ENCODE measurements at places on chromosomes 7 and 10.

- DNase-seq, result no peak
Measured at GRCh38 chr10:27527666-27528295, 23.7 kb downstream of the RAB18 start.

DNA sequence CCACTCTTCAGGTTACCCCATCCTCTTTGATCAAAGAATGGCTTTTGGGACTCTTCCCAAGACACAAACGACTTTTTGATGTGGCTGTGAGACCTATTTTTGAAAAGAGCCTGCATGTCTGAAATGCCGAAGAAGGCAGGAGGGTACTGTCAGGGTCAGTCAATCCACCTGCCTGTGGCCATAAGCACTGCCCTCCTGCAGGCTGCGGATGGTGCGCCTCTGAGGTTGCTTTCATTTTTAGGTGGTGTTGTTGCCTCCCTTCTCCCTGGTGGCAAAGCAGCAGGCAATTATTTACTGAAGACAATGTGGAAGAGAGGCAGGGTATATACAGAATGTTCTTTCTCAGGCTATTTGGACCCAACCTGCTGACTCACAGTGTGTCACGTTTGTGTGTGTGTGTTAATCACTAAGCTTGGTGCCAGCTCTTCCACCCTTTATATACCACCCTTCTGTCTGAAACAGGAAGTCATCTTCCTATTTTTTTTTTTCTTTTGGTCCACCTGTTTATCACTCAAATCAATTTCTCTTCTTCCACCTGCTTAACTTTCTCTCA lies 1421.2 kb upstream of the CELF2 start:
- no peak for DNase-seq

GRCh38 chr7:152076324-152076821 lies 50.9 kb downstream of the GALNT11 start:
- no peak for DNase-seq

DNA sequence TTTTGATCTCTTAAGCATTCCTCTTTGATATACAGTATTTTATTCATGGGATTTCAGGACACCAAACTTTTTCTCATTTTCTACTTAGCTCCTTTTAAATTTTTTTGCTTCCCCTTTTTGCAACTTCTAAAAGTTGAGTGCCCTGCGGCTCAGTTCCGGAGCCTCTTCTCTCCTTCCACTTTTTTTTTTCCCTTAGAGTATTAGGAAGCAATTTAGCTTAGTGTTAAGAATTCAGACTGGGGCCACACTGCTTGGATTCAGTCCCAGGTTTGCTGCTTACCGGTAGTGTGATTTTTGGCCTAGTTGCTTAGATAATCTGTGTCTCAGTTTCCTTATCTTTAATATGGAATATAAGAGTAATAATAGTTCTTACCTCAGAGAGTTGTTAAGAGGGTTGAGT lies 3.4 kb downstream of the STAM start:
- DNase-seq, result no peak

DNA sequence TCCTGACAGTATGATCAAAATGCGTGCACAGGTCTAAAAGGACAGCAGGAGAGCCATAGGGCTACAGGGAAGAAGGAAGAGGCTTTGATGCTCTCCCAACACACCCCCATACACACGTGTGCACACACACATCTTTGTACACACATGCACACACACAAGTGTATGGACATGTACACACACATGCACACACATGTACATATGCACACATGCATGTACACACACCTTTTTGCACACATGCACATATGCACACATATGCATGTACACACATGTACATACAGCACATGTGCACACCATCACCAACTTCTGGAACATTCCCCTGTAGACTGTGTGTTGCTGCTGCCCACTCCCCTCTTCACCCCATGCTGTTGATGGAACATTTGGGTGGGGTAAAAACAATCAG lies 255.6 kb upstream of the CTBP2 start:
- no peak for DNase-seq

- DNase-seq, result no peak
Measured at GRCh38 chr10:89522463-89522862, 12.9 kb downstream of the SLC16A12 start.

DNA sequence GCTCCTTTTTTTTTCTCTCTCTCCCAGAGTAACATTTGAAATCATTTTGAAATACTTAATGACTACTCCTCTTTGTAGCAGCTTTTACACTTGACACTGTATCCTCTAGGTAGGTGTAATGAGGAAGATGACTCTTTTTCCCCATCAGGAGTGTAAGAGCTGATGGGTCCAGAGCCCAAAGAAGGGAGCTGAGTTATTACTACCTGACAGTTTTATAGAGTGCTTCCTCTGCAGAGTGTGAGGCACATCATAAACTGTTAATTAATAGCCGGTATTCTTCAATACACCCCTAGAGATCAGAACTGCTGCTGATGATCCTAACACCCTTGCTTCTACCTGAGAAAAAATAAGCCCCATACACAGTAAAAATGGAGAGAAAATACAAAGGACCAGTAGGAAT lies 279.8 kb upstream of the SEMA3A start:
- no peak for DNase-seq

DNA sequence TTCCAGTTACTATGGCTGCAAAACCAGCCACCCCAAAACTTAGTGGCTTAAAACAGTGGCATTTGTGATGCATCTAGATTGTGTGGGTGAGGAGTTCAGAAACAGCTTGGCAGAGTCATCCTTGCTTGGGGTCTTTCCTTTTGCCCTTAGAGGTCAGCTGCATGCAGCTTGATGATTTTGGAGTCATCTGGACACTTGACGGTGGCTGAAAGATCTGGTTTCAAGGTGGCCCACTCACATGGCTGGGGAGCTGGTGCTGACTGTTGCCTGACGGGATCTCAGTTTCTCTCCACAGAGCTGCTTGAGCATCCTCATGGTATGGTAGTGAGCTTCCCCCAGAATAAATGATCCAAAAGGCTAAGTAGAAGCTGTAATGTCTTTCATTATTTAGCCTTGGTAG lies 191.3 kb upstream of the GALNT17 start:
- DNase-seq, result no peak

GRCh38 chr7:46663025-46663424 lies 742.0 kb upstream of the IGFBP3 start:
- DNase-seq, result no peak

DNA sequence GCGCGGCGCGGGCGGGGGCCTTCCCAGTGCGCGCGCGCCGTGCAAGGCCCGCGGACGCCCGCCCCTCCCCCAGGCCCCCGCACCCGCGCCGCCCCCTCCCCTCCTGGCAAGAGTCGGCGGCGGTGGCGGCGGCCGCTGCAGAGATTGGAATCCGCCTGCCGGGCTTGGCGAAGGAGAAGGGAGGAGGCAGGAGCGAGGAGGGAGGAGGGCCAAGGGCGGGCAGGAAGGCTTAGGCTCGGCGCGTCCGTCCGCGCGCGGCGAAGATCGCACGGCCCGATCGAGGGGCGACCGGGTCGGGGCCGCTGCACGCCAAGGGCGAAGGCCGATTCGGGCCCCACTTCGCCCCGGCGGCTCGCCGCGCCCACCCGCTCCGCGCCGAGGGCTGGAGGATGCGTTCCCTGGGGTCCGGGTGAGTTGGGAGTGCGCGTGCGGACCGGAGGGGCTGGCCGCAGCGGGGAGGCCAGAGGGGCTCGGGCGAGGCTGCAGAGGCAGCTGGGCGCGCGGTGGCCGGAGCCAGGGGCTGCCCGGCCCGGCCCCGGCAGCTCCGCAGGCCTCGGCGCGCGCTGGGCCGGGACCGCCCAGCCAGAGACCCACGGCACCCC lies at the start of gene BMPR1A:
TSS of gene BMPR1A (plus strand) at position 109 of the 602 bp plus-strand sequence. CDS start 119,400 bp downstream, outside the sequence.
- DNase-seq, result peak; percentile 74

GRCh38 chr10:82908751-82909150 lies 1033.8 kb downstream of the NRG3 start:
- DNase-seq, result no peak

- DNase-seq, result no peak
Measured at GRCh38 chr10:132469197-132469884, 68.2 kb upstream of the INPP5A start.

GRCh38 chr7:131797841-131798240 lies 241.4 kb upstream of the PODXL start:
- no peak for DNase-seq

GRCh38 chr10:68253346-68253745 lies 21.4 kb upstream of the ATOH7 start:
- no peak for DNase-seq

GRCh38 chr7:65809259-65809981 lies 63.5 kb upstream of the VKORC1L1 start:
- no peak for DNase-seq

GRCh38 chr7:32888505-32888904 lies 3.1 kb downstream of the KBTBD2 start:
- no peak for DNase-seq

GRCh38 chr7:50274361-50274760 lies 30.2 kb upstream of the IKZF1 start:
- no peak for DNase-seq

GRCh38 chr10:59366290-59366689 lies 3.9 kb upstream of the FAM13C start:
- DNase-seq, result no peak

GRCh38 chr7:295155-296154 lies 5.5 kb downstream of the FOXL3 start:
- no peak for DNase-seq

GRCh38 chr7:108028111-108028510 lies 25.1 kb upstream of the LAMB1 start:
- no peak for DNase-seq

DNA sequence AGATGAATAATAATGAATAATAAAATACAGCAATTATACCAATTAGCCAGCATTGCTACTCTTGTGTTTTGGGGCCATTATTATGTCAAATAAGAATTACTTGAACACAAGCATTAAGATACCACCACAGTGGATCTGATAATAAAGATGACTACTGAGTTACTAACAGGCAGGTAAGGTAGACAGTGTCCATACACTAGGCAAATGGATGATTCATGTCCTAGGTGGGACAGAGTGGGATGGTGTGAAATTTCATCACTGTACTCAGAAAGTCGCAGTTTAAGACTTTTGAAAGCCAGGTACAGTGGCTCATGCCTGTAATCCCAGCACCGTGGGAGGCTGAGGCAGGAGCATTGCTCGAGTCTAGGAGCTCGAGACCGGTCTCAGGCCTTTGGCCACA lies 8.7 kb upstream of the UNC5B start:
- no peak for DNase-seq

GRCh38 chr10:69692891-69693290 lies 62.8 kb downstream of the FAM241B start:
- no peak for DNase-seq

GRCh38 chr10:49165821-49166483 lies 22.2 kb downstream of the TMEM273 start:
- DNase-seq, result no peak

GRCh38 chr7:2641406-2642393 lies 9.9 kb downstream of the TTYH3 start:
- peak; percentile 97 for DNase-seq

DNA sequence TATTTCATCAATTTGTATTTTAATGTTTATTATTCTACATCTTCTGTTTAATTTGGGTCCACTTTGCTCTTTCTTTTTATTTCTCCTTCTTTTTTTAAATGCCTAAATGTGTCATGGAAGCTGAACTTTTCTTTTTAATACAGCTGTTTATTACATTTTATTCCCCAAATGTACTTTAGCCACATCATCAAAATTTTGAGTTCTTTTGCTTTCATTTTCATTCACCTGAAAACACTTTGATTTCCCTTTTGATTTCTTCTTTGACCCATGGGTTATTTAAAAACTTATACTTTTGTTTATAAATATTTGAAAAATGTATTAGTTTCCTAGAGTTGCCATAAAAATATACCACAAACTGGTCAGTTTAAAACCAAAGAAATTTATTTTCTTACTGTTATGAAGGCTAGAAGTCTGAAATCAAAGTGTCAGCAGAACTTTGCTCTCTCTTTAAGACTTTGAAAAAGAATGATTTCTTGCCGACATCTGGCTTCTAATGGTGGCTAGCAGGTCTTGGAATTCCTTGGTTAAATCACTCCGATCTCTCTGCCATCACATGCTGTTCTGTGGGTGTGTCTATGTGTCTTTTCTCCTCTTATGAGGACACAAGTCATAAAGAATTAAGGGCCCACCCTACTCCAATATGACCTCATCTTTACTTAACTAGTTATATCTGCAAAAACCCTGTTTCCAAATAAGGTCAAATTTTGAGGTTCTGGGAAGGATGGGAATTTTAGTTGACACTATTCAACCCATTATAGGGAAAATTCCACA lies 225.5 kb downstream of the ANKRD7 start:
- no peak for DNase-seq

GRCh38 chr10:106312087-106312486 lies 852.4 kb downstream of the SORCS1 start:
- no peak for DNase-seq

- no peak for DNase-seq
Measured at GRCh38 chr10:34596351-34596750, 218.7 kb downstream of the PARD3 start.

All from astrocyte of the cerebellum (primary cell).